ENCODE measurements at places on chromosomes 1 and 21. TPM values are rescaled to one million over a fixed set of nuclear protein-coding genes. Genes with fewer than 3 reads are reported as not detected.
A peak's percentile ranks its signal among the peaks of the same experiment; 100 is the strongest.

Gene OR2T2
- not detected for polyA plus RNA-seq

GRCh38 chr1:161196521-161197451, 2.1 kb downstream of the ADAMTS4 start:
- no peak for DNase-seq

GRCh38 chr21:20883408-20883800, 114.8 kb upstream of the NCAM2 start:
- no peak for DNase-seq

Gene F11R
- polyA plus RNA-seq = 23.4 TPM

Gene DNM3
- 3.2 TPM for polyA plus RNA-seq

DNA sequence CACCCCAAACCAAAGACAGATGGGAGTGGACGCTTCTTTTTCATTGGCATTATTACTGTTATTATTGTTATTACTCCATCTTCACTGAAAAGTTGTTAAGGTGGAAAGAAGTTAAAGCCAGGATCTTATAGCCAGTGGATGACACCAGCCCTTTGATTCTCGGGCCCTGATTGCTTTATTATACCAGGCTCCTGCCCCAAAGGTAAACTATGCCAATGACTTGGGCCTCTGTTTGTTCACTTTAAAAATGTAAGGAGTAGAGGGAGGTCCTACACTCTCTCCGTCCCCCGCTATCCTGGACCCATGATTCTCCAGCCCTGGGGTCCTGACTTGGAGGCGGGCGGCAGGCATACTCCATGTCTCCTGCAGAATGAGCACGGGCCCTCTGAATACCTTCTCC, 106.8 kb downstream of the TOMM20 start:
- DNase-seq = no peak

- no peak for DNase-seq
These were observed 34.5 kb downstream of the CD247 start for GRCh38 chr1:167483790-167484189.

- DNase-seq = no peak
These were observed 36.0 kb upstream of the SLC35F3 start for GRCh38 chr1:233868461-233868860.

DNA sequence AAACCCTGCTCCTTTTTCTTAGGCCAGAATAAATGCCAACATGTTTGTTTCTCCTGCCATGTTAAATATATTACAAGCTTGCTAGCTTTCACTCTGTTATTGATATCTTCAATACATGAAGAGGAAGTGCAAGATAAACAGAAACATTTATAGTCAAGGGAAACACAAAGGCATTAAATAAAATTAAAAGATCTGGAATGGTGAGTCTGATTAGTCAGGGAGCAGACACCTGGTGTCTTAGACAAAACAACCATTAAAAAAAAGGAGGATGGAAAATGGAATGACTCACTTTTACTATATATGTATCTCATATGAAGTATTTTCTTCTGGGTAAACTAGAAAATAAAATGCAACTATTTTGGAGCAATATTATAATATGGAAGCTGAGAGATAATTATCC, 123.3 kb downstream of the SMYD3 start:
- DNase-seq = no peak

GRCh38 chr1:45960930-45961715, 157.7 kb downstream of the MAST2 start:
- DNase-seq = no peak

DNA sequence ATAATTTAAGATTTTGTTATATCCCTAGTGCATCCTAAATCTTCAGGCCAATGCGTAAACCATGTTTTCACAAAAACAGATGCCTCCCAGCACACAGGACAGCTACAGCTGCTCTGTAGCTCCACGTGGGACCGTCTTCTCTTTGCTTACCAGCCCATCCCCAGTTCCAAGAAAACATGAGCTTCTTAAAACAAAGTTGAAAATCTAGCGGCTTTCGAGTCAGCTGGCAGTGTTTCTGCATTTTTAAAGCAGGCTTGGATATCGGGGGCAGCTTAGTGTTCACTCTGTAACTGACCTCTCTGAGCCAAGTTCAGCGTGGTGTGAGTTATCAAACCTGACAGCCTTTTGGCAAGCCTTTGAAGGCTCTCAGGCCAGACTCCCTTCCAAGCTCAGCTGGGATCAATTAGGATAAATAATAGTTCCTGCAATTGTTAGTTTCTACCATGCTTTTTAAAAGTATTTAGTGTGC, 881.5 kb downstream of the LTN1 start:
- DNase-seq = peak; percentile 94

- no peak for DNase-seq
These were observed 35.8 kb downstream of the EPHX1 start for GRCh38 chr1:225845571-225846259.

GRCh38 chr1:229217716-229218115, 53.2 kb upstream of the RAB4A start:
- no peak for DNase-seq

GRCh38 chr1:12450090-12450755, 167.8 kb downstream of the DHRS3 start:
- DNase-seq = no peak

Measured in urinary bladder (tissue), 4 donors.